ENCODE measurements at places on chromosomes 3 and 15. TPM values are rescaled to one million over a fixed set of nuclear protein-coding genes. Genes with fewer than 3 reads are reported as not detected.

Gene TRPM1
- 0.08 TPM for total RNA-seq

GRCh38 chr3:137047240-137047639 is 89.5 kb downstream of the IL20RB start:
- DNase-seq = no peak

DNA sequence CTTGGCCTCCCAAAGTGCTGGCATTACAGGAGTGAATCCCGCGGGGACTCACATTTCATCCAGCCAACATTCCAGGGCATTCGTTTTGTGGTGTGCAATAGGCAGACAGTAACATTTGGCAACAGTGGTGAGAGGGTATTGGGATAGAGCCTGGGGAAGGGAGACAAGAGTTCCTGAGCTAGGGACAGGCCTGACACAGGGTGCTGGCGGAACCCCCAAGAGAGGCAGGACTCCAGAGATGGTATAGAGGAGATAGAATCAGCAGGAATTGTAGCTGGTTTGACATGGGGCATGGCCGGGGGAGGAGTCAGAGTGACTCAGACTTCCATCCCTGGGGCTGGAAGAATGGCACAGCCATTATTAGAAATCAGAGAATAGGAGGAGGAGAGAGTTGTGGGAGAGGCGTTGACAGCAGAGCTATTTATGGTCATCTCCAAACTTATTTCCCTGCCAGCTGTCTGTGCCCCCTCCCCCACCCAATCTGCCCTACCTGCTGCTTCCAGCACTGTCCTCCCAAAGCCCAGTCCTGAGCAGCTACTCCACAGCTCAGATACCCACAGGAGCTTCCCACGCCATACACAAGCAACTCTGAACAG is 4.4 kb upstream of the IDH2 start:
- DNase-seq = peak; percentile 57

Gene TM4SF4
- not detected for total RNA-seq

DNA sequence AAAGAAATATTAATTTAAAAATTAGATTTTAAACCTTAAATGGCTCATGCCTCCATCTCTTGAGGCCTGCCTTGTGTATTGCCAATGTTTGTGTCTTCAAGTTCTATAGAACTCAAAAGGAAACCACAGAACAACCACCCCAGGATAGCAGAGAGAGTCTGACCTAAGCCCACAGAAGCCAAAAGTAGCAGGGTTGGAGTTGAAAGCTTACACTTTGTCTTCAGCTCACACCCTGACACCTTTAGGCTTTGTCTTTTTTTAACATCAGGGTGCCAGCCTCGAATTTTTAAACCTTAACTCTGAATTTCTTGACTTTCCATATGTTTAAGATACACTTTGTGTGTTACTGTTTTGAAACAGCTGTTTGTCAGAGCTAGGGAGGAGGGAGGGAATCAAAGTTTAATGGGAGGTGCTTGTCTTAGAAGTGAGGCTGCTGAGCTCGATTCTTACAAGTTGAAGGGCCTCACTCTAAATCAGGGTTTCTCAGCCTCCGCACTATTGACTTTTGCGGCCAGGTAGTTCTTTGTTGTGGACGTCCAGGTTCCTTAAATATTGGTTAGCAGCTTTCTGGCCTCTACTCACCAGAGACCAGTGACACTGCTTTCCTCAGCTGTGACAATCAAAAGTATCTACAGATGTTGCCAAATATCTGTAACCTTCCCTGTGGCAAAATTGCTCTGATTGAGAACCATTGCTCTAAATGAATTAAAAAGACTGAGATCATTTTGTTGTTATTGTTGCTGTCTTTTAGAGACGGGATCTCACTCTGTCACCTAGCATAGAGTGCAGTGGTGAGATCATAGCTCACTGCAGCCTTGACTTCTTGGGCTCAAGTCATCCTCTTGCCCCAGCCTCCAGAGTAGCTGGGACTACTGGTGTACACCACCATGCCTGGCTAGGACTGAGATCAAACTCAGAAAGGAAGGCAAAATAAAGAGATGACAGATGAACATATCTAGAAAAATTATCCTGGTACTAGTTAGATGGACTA is 139.2 kb upstream of the EOMES start:
- DNase-seq = no peak

Gene GHSR
- not detected for total RNA-seq

- peak; percentile 27 for DNase-seq
These were observed 25.8 kb downstream of the CHRM5 start for GRCh38 chr15:33994005-33994615.

Gene RFC4
- 106 TPM for total RNA-seq

GRCh38 chr3:147906285-147906684 is 497.1 kb downstream of the ZIC1 start:
- peak; percentile 22 for DNase-seq

- no peak for DNase-seq
These were observed 4.5 kb upstream of the TLNRD1 start for GRCh38 chr15:80996247-80996646.

DNA sequence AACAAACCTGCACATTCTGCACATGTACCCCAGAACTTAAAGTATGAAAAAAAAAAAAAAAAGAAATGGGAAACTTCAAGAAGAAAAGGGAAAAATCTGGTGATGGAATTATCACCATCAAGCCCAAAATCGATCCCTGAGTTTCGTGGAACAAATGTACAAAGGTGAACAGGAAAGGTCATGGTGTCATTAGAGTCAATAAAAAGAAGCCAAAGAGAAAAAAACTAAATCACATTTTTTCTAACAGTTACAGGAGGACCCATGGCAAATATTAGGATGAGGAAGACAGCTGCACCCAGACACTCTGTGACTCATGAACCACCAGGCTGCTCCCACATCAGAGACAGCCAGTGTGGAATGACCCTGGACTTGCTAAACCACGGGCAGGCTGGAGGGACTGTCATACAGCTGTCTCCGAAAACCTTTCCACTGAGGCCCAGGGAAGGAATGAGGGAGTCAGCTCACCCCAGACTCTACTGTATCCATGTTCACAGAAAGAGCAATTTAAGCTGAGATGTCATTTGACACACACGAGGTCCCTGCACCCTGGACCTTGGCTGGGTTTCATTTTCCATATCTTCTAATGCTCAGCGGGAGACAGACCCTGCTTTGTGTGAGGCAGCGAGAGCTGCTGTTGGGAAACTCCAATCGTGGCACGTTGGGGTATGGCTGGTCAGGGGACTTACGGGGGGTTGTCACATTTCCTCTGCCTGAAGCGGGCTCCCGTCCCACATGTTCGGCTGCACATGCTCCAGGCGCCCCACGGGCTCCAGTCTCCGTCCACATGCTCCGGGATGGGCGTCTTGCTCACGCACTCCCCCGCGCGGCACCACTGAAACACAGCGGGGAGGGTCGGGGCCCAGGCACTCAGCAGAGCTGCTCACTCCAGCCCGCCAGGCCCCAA is 210.2 kb downstream of the ADAMTS17 start:
- no peak for DNase-seq

DNA sequence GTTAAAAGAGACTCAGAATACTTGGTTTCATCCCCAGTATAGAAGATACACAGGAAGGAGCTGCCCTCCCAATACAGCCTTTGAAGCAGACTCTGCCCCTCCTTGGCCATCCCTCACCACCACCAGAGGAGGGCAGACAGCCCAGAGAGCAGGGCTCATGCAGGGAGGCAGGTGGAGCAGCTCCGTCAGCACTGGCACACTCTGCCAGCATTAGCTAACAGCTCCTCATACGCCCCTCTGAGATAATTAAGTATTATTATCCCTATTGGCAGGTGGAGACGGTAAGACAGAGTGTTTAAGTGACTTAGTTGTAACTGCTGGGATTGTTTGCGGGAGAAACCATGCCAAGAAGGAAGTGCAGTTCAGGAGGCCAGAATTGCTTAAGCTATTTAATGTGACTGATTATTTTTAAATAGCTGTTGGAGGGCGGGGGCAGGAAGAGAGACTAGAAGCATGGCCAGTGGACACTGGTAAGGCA is 434.0 kb downstream of the EPHB1 start:
- DNase-seq = no peak

- no peak for DNase-seq
These were observed 1.7 kb upstream of the CCR8 start for GRCh38 chr3:39327746-39328349.

Gene ADAMTS17
- 0.50 TPM for total RNA-seq

DNA sequence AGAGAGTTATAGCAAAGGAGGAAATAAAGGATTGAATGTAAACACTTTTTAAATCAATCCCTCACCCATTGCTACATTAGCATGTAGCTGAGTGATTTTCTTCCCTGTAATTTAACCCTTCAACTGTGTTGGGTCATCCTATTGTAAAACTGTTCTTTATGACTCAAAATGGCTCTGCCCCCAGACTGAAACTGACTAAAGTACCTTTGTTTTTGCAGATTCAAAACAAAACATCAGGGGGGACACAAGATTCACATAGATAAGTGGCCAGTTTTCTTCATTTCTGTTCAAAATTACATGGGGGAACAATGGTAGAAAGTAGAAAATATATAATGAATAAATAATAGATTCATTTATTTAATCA is 268.4 kb downstream of the IGSF11 start:
- no peak for DNase-seq

Gene UROC1
- total RNA-seq = not detected

Gene ITPKA
- 5.7 TPM for total RNA-seq

- no peak for DNase-seq
These were observed 123.2 kb upstream of the RAP2B start for GRCh38 chr3:153038779-153039178.

DNA sequence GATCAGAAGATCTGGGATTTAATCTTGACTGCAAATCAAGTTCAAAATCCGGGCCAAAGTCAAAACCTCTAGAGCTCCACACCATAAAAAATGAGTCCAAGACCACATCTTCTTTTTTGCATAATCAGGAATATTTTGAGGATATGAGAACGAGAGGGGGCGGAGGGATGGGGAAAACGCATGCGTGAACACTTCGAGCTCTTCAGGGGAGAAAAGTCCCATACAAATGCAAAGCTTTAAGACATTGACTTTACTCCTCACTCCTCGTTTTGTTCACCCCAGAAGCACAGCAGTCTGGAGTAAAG is 68.2 kb downstream of the SUMF1 start:
- DNase-seq = no peak

DNA sequence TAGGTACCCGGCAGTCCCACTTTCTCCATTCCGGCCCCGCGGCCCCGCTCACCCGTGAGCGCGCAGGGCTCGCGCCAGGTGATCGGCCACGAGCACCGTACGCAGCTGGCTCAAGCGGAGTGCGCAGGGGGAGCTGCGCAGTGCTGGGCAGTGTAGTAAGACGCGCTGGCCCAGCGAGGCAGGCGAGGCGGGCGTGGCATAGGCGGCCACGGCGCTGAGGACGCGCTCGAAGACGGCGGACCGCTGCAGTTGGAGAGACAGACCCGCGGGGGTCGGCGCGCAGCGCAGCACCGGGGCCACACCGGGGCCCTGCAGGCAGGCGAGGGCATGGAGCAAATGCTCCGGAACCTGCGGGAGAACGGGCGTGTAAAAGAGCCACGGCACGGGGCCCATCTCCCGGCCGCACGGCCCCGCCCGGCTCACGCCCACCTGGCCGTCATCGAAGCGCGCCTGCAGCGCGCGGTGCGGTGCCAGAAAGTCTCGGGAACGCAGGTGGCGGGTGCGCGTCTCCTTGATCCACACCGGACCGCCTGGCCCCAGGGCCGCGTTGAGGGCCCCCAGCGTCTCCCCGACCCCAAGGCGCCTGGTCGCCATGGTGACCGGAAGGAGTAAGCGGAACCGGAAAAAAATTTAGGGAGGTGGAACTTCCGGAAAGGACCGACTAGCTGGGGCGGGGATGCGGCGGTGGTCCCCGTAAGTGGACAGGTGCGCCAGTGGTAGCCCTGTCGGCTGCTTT is at the start of gene DALRD3:
DALRD3 (minus strand) TSS at position 610 of the 736 bp plus-strand sequence; CDS start at position 594, 16 bp downstream.
- peak; percentile 68 for DNase-seq

DNA sequence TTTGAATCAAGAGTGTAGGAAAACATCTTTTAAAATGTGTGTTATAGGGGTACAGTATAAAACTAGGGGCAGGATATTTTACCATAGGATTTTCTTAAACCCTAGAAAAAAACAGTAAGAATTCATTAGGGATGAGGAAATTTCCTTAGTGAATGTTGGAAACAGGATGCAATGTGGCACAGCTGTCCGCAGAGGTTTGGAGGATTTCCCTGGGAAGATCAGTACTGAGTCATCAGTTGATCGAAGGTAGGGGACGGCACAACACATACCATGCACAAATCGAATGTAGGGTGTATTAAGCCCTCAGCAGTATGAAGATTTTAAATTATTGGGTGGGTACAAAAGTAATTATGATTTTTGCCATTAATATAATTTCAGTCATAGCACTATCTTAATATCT is 49.9 kb downstream of the FNDC3B start:
- no peak for DNase-seq

- DNase-seq = no peak
These were observed 173.1 kb upstream of the CHRNA7 start for GRCh38 chr15:31857194-31857593.

DNA sequence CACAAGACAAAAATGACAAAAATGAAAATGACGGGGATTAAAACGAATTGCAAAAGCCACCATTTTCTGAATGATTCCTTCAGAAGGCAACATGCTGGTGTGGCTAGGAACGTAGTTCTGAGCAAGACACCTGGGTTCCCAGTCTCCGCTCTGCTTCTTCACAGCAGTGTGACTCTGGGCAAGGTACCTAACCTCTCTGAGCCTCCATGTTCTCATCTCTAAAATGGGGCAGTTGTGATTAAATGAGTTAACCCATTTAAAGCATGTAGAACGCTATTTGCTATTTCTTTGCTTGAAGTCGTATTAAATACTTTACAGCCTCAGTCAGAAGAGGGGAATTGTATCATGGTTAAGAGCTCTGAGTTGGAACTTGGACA is 23.6 kb downstream of the BHLHE40 start:
- DNase-seq = no peak

DNA sequence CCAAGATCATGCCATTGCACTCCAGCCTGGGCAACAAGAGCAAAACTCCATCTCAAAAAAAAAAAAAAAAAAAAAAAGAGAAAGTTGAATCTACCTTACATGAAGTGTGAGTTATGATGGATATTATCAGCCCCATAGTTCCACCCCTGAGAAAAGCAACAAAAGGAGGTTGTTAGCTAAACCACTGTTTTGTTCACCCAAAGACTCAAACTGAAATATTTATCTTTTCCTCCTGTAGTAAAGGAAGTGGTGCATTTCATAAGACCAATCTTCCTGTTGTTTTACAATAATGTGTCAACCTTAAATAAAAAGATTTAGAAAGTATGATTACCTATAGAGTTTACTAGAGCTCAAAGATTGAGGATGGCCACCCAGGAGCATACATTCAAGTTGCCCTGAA is 18.7 kb upstream of the TRMT10C start:
- DNase-seq = no peak

DNA sequence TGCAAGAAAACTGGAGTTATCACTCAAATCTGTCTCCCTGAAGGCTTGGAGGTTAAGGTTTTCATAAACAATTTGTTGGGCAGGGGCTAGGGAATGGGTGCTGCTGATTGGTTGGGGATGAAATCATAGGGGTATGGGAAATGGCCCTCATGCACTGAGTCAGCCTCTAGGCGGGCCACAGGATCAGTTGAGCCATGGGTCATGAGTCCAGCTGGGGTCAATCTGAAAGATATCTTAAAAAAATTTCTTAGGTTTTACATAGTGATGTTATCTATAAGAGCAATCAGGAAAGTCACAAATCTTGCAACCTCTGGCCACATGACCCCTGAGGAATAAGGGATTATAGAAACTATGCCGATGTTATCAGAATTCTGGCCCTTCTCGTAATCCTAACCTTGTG is 491.7 kb downstream of the ZIC1 start:
- DNase-seq = no peak

Measured in SJSA1 (cell line).